ENCODE measurements at places on chromosomes 1 and 21.
A peak's percentile ranks its signal among the peaks of the same experiment; 100 is the strongest.

- DNase-seq, result no peak
Measured at GRCh38 chr1:24931146-24931467, 1.0 kb upstream of the RUNX3 start.

DNA sequence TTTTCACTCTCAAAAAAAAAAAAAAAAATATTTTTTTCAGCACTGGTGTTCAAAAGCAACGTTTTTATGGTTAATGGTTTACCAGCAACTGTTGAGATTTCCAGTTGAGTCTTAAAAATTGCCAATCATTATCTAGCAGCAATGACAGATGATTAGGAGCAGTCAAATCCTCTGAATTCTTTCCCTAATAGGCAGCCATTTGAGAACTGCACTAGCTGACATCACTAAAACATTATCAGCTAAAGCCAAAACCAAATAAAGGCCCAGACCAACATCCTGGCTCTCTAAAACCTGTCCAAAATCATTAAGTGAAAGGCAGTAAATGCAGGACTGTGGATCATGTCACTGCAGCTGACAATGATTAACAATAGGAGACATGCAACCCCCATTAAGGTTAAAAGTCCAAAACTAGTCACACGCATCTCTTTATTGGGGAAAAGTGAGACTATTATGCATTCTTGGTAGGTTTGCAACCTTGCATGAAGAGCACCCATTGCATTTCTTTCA, 14.0 kb downstream of the SFPQ start:
- no peak for DNase-seq

GRCh38 chr1:110593902-110594301, 12.3 kb downstream of the KCNA2 start:
- DNase-seq, result no peak

- DNase-seq, result no peak
Measured at GRCh38 chr21:37385179-37385765, 18.7 kb downstream of the DYRK1A start.

- DNase-seq, result no peak
Measured at GRCh38 chr1:31441073-31441472, 28.1 kb downstream of the SERINC2 start.

GRCh38 chr1:164772635-164773034, 213.7 kb downstream of the PBX1 start:
- DNase-seq, result no peak

DNA sequence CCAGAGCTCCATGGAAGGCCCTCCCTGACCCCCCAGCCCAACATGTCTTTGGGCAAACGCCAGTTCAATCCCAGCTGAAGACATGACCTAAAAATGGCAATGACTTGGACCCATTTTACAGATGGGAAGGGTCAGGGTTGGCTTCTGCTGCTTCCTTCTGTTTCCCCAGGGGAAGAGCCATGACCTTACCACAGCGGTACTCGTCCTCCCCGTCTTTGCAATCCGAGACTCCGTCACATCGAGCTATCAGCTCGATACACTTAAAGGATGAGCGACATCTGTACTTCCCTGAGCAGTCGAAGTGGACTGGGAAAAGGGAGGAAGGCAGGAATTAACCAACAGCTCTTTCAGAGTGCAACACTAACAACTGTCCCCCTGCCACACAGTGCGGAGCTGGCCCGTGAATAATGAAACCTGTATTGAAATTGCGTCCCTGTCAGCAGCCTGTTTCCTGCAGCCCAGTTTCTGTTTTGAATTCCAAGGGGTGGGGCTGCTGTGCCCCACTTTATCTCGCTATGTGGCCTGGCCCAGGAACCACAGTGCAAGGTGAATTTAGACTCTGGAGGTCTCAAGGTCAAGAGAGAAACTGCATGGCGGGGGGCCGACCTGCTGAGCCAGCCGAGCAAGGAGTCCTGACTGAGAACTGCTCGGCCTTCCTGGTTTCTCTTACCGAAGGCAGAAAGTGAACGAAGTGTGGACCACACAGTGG, 7.0 kb downstream of the TMPRSS3 start:
- DNase-seq, result no peak

DNA sequence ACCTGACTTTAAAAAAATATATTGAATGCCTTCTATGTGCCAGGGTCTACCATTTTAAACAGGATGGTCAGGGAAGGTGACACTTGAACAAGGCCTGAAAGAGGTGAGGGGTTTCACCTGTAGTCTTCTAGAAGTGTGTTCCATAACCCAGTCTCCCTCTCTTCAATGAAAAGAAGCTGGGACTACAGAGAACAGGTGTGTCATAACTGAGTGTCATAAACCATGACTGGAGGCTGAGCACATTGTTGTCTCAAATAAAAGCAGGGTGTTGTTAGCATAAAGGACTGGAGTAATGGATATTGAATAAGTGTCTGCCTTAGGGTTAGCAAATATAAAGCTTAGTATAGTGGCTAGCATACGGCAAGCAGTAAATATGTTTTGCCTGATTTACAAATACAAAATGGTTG, 65.4 kb downstream of the SYDE2 start:
- no peak for DNase-seq

DNA sequence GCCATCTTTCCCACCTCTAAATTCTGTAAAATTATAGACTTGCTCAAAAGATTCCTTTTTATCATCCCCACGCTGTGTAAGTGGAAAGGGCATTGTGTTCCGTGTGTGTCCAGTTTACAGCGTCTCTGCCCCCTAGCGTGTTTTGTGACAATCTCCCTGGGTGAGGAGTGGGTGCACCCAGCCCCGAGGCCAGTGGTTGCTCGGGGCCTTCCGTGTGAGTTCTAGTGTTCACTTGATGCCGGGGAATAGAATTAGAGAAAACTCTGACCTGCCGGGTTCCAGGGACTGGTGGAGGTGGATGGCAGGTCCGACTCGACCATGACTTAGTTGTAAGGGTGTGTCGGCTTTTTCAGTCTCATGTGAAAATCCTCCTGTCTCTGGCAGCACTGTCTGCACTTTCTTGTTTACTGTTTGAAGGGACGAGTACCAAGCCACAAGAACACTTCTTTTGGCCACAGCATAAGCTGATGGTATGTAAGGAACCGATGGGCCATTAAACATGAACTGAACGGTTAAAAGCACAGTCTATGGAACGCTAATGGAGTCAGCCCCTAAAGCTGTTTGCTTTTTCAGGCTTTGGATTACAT, 61.9 kb downstream of the POFUT2 start:
- no peak for DNase-seq

GRCh38 chr1:162366149-162366548, 10.5 kb downstream of the SPATA46 start:
- DNase-seq, result no peak

- DNase-seq, result peak; percentile 35
Measured at GRCh38 chr1:89633248-89633799, 404 bp downstream of the LRRC8C start.

GRCh38 chr1:153481124-153481523, 20.7 kb upstream of the S100A7 start:
- DNase-seq, result no peak

- no peak for DNase-seq
Measured at GRCh38 chr1:20962576-20963258, 175.6 kb upstream of the HP1BP3 start.

- no peak for DNase-seq
Measured at GRCh38 chr1:171641076-171641864, 11.2 kb downstream of the MYOC start.

GRCh38 chr1:172628401-172628800, 30.5 kb upstream of the FASLG start:
- no peak for DNase-seq

- DNase-seq, result no peak
Measured at GRCh38 chr1:244221991-244222390, 170.9 kb downstream of the ZBTB18 start.

GRCh38 chr1:37150986-37151385, 116.7 kb upstream of the GRIK3 start:
- no peak for DNase-seq

- DNase-seq, result no peak
Measured at GRCh38 chr1:212217633-212218032, 67.6 kb upstream of the PPP2R5A start.

GRCh38 chr1:245677461-245678240, 522.9 kb downstream of the KIF26B start:
- no peak for DNase-seq

GRCh38 chr1:9809100-9809510, 14.7 kb downstream of the CLSTN1 start:
- DNase-seq, result no peak

DNA sequence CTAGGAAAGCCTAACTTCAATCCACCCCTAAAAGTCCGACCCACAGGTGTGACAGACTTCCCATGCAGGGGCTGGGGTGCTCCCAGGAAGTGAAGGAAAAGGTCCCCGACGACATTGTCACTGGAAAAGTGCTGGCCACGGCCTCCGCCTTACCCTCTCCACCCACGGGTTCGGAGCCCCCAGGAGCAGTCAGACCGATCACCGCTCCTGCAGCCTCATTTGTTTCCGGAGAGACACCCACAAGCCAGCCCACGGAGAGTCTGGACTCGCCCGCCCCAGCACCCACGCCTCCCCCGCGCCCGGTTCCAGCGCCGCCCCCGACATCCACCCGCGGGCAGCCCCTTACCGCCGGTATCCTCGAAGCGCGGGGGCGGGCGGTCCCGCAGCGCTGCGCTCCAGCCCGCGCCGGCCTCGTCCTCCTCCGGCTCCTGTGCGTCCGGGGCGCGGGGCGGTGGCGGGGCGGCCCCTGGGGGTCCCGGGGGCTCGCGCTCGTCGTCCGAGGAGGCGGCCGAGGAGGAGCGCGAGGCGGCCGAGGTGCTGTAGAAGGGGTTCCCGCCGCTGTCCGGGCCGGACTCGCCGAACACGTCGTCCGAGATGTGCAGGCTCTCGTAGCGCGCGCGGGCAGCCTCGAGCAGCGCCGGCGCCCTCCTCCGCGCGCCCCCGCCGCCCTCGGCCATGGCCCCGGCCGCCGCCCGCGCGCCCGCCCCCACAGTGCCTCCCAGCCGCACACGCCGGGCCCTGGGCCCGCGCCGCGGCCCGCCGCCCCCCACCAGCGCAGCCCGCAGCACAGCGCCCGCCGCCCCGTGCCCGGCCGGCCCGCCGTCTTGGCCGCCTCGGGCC, 660 bp downstream of the PGBD5 start:
- DNase-seq, result no peak

- no peak for DNase-seq
Measured at GRCh38 chr1:94899756-94900155, 27.2 kb downstream of the CNN3 start.

- no peak for DNase-seq
Measured at GRCh38 chr1:71463144-71463543, 382.3 kb upstream of the ZRANB2 start.

- DNase-seq, result no peak
Measured at GRCh38 chr1:199172171-199173124, 533.6 kb downstream of the PTPRC start.

DNA sequence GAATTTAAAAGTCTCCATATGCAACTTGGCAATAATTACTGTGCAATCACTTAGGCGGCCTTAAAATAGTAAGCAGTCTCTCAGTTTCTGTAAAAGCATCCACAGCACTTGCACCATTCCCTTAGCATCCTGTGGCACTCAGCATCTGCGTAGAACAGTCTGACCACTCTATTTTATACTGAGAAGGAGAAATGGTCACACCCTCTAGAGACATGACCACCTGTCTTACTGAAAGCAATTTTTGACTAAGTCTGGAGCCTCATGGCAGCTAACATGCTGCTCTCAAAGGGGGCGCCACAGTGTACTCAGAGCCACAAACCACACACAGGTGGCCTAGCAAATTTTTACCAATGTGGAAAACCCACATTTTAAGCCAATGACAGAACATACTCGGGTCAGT, 62.0 kb downstream of the KCNK1 start:
- no peak for DNase-seq

DNA sequence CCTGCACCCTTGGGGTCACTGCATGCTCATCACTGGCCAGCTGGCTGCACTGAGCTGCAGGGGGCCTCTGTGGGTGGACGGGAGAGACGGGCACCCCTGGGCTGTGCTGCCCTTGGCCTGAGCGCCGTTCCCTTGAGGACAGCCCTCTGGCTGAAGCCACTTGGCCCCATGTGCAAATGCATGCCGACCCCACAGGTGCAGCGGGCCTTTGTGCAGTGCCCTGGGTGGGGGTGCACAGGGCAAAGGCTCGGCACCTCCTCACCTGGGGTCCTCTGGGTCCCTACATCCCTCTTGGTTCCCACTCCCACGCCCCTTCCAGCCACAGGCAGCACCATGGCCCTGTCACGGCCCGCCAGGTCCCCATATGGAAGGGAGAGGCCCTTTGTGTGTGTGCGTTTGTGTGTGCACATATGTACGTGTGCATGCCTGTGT, 41.3 kb downstream of the COQ8A start:
- DNase-seq, result no peak

DNA sequence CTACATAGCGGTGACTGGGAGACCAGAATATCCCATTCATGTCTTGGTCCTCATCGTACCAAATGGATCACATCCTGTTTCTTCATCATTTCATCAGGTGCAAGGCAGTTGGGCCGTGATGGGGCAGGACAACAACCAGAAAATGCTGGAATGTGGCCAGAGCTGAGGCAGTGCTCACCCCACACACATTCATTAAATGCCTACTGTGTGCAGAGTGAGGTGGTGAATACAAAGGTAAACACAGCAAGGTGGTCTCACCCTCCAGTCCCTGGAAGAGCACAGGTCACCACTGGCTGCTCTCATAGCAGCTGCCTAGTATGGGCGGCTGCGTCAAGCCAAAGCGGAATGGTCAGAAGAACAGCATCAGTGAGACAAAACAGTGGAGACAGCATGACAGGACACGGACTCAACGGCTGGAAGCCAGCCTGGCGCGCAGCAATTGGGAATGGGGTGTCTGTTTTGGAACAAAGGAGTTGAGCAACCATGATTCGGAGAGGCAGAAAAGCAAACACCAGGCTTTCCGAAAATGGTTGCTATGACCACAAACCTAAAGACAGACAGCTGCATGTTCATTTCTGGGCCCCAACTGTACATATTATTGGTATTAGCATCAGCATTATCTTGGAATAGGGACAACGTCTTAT, 5.6 kb upstream of the ADAMTSL4 start:
- no peak for DNase-seq

- no peak for DNase-seq
Measured at GRCh38 chr1:209988706-209989105, 50.7 kb downstream of the SYT14 start.

DNA sequence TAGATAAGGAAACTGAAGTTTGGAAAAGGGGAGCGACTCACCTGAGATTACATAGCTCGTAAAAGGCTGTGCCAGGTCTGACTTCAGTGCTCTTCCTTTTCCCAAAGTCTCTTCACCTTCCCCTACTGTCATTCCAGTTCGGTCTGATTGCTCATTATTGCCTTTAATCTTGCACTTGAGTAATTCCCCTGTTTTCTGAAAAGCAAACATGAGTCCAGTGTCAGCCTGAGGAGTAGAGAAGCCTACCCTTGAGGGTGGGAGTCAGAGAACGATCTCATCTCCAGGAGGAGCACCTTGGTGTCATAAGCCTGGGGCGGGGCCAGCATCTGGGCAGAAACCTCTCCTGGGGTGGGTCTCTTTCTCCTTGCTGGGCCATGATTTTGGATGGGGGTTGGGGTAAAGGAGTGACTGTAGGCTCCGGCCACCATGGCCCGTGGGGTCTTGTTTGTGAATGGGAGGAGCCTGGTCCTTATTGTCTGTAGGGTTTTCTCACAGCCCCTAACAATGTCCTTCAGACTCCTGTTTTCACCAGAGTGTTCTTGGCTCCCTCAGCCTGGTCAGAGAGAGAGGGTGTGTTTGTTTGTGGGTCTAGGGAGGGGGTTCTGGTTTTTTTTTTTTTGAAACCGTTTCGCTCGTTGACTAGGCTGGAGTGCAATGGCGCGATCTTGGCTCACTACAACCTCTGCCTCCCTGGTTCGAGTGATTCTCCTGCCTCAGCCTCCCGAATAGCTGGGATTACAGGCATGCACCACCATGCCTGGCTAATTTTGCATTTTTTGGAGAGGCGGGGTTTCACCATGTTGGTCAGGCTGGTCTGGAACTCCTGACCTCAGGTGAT, 6.0 kb downstream of the VANGL2 start:
- no peak for DNase-seq

GRCh38 chr1:184296466-184297243, 90.2 kb upstream of the C1orf21 start:
- DNase-seq, result no peak
